Activated T-helper 2 cell treated with anti-CD3 and anti-CD28 coated beads, Interferon-gamma antibody, Interleukin-2, Interleukin-4, amounts not matched to agents 10 μg/mL and 5 μg/mL and 100 μg/mL, durations not matched to agents 14 hours and 24 hours and 36 hours (primary cell): ENCODE measurements at places on chromosomes 13 and 19. TPM values are rescaled to one million over a fixed set of nuclear protein-coding genes. Genes with fewer than 3 reads are reported as not detected.

ZNF681 gene
- total RNA-seq = 3.1 and 3.5 TPM in 2 replicates

ANKRD24 gene
- total RNA-seq = 0.30 and 0.50 TPM in 2 replicates

REXO1 gene
- total RNA-seq = 55.2 and 56.6 TPM in 2 replicates

EDNRB gene
- not detected in 2 replicates for total RNA-seq
